ENCODE measurements at places on chromosomes 4 and X.

- no peak for DNase-seq
Measured at GRCh38 chr4:53654300-53654758, 63.0 kb upstream of the LNX1 start.

GRCh38 chr4:36872679-36873078 is 371.9 kb upstream of the NWD2 start:
- no peak for DNase-seq

DNA sequence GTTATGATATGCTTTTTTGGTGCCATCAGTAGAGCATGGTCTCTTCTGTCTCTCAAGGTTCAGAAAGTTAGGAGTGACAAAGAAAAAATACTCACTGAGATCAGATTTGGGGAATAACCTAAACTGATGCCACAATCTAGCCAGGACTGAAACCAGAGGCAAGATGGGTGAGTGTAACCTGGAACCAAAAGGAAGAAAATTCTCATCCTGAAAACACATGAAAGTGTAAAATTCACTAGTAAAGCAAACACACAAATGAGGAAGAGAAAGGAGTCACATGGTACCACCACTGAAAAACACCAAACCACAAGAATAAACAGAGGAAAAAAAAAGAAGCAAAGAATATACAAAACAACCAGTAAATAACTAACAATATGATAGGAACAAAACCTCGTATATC is 96.4 kb downstream of the ANXA10 start:
- DNase-seq = no peak

GRCh38 chr4:1622238-1622637 is 61.9 kb downstream of the FAM53A start:
- DNase-seq = no peak

GRCh38 chr4:128880662-128881061 is 71.2 kb downstream of the JADE1 start:
- no peak for DNase-seq

- no peak for DNase-seq
Measured at GRCh38 chrX:1355131-1356046, 18.8 kb downstream of the IL3RA start.

- DNase-seq = no peak
Measured at GRCh38 chr4:65599340-65599739, 70.9 kb downstream of the EPHA5 start.

DNA sequence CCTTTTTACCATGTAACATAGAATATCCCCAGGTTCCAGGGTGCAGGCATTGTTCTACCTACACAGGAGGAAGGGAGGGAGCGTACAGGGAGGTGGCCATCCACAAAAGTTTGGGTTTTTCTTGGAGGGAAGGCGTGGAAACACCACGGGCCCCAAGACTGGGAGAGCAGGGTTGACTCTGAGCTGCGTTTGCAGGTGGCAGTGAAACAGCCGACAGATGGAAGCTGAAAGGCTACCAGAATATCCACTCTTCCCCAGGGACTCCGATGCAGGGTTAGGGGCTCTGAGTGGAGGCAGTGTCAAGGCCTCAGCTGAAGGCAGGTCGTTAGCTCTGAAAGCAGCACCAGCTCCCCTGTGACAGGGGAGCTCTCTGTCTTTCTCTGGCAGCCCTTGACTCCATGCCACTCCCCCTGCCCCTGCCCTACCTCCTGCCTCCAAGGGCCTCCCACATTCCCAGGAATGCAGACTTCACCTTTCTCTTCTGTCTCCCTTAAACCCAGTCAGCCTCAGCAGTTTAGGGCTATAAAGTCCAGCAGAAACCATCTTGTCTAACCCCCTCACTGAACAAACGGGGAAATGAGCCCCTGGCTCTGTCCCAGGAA is 14.0 kb upstream of the GLOD5 start:
- no peak for DNase-seq

DNA sequence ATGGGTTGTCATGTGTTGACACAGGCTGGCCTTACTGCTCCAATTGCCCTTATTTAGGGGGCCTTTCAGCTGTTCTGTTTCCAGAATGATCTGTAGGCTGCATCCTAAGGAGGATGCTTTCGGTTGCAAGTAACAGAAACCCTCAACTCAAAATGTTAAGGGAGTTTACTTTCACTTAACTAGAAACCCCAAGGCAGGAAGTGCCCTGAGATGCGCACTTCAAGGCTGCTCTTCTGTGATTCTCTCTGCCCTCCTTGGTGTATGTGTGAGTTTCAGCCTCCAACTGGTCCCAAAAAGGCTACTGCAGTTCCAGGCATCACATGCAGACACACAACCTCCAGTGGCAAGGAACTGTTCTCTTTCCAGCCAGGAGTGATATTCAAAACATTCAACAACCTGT is 97.3 kb upstream of the ATP6AP2 start:
- no peak for DNase-seq

GRCh38 chr4:176350671-176351070 is 30.9 kb downstream of the SPCS3 start:
- DNase-seq = no peak

DNA sequence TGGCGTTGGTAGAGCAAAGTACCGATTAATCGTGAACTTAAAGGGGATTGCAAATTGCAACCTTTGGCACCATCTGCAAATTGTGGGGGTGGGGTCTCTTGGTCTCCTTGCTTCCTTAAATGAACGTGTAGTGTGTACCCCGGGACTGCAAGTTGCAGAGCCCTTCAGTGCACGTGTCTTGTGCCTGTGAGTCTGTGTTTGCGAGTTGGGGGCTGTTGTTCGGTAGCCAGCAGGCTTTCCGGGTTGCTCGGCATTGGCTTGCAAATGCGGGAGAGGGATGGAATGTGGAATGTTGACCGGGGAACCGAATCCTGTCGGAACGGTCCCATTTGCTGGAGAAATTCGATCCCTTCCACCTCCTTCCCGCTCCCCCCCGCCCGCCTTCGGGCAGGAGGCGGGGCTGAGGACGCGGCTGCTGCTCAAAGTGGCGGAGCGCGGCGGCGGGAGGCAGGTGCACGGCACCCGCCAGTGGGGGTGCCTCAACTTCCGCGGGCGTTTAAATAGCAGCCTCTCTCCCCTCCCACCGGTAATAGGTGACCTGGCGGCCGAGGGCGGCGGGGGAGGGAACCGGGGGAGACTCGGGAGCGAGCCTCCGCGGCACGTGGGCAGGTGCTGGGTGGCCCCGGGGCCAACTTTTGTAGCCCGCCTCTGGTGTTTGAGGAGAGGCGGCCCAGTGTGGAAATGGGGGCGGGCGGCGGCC is 1.5 kb downstream of the JADE1 start:
- peak; percentile 86 for DNase-seq

GRCh38 chrX:150753357-150753756 is 60.2 kb downstream of the MTMR1 start:
- DNase-seq = no peak

DNA sequence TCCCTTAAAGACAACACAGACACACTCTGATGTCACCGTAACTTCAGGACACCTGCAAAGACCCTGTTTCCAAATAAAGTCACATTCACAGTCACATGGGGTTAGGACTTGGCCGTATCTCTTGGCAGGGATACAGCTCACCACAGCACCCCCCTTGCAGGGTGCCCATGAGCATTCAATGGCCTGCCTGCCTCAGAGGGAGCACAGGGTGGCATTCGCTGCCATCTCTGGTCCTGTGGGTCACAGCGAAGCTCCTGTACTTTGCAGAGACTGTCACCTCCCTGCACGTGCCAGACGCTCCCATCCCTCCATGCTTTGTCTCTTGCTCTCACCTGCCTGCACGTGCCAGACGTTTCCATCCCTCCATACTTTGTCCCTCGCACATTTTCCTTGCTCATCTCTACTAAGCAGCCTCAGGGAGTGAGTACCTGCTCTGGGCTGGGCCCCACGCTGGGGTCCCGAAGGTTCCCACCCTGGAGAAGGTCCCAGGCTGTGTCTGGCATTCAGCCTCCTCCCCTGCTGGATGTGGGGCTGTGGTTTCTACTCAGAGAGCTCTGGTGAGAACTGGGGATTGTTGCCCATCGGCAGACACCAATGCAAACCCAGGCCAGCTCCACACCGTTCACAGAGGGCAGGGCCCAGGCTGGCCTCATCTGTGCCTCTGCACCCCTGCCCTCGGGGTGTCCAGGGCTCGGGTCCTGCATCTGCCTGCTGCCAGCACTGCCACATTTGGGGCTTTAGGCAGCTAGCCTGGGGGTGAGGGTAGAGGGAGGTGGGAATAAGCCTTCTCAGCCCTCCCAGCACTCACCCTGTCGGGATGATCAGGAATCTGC is 15.8 kb downstream of the HTRA3 start:
- no peak for DNase-seq

- no peak for DNase-seq
Measured at GRCh38 chr4:179989975-179990374, 2253.2 kb upstream of the TENM3 start.

GRCh38 chr4:56371426-56372220 is 15.7 kb downstream of the AASDH start:
- DNase-seq = no peak

DNA sequence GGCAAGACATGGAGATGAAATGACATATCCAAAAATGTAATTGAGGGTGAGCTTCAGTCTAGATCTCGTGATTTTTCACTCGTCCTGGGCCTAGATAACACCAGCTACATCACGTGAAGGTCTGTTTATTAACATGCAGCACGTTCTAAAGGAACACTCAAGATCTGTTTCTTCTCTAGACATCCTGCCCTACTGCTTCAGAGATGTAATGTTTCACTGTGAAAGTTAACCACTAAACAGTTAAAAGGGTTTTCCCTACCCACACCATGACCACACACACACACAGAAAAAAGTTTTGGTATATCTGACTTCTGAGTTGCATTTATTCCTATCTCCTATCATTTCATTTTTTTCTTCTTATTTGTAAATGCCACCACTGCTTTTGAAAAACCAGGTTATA is 52.3 kb upstream of the SMIM31 start:
- DNase-seq = no peak

GRCh38 chr4:169268951-169269760 is 1.6 kb downstream of the SH3RF1 start:
- DNase-seq = no peak

DNA sequence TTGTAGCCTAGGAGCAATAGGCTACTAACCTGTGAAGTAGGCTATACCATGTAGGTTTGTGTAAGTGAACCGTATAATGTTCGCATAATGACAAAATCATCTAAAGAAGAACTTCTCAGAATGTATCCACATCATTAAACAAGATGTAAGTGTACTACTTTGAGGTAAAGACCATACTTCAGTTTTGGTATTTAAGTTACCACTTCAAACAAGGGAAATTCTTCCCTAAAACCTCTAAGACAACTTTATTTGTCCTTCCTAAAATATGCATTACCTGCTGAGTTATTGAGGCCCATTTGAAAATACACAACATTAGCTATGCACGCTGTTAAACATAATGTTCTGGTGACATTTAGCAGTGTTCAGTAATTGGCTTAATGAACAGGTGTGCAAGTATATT is 182.7 kb downstream of the RPA4 start:
- DNase-seq = no peak

DNA sequence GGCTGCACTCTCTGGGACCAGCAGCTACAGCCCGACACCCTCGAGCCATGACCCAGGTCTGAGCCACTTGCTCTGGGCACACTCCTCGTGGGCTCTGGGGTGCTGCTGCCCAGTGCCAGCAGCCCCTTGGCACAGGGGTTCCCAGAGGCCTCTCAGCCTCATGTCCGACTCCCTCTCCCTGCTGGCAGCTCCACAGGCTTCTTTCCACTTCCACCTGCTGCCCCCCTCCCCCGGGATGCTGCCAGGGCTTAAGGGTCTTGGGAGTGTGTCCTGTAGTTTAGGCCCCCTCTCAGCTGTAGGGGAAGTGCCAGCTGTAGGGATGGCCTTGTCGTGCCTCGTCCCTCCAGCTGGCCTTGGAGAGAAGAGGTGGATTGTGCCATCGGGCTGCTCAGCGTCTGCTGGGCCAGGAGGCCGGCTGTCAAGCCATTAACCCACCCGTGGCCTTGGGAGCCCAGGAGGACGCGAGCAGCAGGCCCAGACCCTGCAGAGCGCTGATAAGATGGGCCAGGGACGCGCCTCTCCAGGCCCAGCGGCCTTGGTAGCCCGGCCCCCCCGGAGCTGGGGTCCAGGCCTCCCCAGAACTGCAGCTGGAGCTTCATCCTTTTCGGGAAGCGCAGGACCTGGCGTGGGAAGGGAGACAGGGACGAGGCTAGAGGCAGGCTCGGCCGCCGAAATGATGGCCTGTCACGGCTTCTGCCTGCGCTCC is 1.0 kb upstream of the USP27X start:
- no peak for DNase-seq

DNA sequence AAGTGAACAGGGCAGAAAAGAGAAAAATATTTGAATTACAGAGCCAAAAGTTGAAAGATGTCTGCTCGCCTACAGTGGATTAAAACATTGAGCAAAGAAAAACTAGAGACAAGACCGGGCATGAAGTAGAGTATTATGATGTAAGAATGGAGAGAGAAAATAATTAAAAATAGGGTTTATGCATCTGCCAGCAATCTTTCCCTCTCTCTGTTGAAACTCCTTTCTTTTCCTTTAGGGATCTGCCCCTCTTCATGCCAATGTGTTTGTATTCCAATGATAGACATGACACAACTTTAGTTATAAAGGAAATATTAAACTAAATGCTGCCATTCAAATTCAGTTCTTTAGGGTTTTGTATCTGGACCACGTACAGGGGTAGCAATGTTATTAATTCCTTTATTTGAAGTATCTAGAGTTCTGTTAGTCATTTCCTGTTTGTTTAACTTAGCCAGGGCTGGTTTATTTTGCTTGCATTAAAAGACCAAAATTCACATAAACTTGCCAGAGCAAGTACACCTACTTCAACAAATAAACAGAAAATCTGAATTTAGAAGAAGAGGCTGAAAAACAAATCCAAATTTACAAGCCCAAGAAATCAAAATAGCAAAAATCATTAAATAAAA is 202.6 kb downstream of the SPOCK3 start:
- no peak for DNase-seq

- DNase-seq = no peak
Measured at GRCh38 chrX:2898846-2899512, 30.2 kb downstream of the ARSD start.

DNA sequence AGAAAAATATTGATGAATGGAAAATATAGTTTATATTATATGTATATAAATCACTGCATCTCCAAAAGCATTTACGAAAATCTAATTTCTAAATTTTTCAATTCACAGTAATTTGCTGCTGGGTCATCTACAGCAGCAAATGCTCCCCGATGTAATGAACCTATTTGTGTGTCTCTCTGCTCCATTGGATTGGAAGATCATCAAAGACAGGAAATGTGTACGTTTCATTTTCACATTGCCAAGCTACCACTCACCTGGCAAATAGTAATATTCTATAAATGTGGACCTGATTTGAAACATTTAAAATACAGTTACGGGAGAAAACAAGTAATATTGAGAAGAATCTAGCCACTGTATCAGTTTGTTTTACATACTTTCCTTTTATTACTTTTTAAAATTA is 317.7 kb downstream of the PAPSS1 start:
- no peak for DNase-seq

GRCh38 chr4:98546910-98547594 is 111.4 kb downstream of the TSPAN5 start:
- DNase-seq = no peak

- no peak for DNase-seq
Measured at GRCh38 chr4:19285146-19285545, 966.6 kb upstream of the SLIT2 start.

GRCh38 chrX:129606918-129607317 is 47.8 kb downstream of the APLN start:
- peak; percentile 55 for DNase-seq

Data from CD4-positive, alpha-beta T cell treated with Interleukin-6 at 100 ng/mL for 8 hours (primary cell).